ENCODE measurements at places on chromosomes 12 and 14. TPM values are rescaled to one million over a fixed set of nuclear protein-coding genes. Genes with fewer than 3 reads are reported as not detected.

DNA sequence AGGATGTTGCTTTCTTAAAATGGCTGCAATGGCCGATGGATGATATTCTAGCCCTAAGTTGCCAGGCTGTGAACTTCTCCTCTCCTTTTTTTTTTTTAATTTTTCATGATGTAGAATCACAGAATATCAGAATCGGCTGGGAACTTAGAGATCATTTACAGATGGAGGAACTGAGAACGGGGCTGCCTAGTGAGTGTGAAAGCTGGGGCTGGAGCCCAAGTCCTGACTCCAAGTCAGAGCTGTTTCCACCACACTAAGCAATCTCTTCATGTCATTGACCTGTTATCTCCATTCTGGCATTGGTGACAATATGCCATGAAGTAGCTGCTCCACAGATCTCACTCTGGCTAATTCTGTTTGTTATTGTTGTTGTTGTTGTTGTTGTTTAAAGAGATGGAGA is 121.7 kb downstream of the SLC38A1 start:
- DNase-seq = no peak

GRCh38 chr14:43204816-43205215 is 1302.3 kb downstream of the FSCB start:
- DNase-seq = no peak

- no peak for DNase-seq
Observed at GRCh38 chr12:29552324-29552927, 54.9 kb upstream of the OVCH1 start.

NOS1 gene
- polyA plus RNA-seq = 0.97 TPM

SLC7A7 gene
- polyA plus RNA-seq = 31.8 TPM

LRP1-AS gene
- 0.98 TPM for polyA plus RNA-seq

SMOC1 gene
- polyA plus RNA-seq = 6.1 TPM

EMP1 gene
- polyA plus RNA-seq = 278 TPM

All from muscle of arm (tissue), 14 donors.